ENCODE measurements at places on chromosomes 13 and 19.

DNA sequence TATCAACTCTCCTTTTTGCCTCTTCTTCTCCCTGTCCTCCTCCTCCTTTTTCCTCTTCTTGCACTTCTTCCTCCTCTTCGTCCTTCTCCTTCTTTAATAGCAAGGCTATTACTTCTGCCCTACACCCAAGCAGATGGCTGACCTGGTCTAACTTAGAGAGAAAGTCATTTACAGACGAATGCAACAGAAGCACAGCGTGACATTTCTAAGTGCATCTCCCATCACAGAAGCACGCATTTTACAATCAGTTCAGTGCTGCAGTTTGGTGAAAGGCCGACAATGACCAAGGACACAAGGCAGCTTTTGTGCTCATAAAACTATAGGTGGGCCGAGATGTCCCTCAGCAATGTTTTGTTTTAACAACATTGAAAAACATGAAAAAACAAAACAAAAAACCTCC lies 231.5 kb downstream of the FGF14 start:
- DNase-seq: no peak

- no peak for DNase-seq
Measured at GRCh38 chr13:92649140-92649813, 577.3 kb upstream of the GPC6 start.

DNA sequence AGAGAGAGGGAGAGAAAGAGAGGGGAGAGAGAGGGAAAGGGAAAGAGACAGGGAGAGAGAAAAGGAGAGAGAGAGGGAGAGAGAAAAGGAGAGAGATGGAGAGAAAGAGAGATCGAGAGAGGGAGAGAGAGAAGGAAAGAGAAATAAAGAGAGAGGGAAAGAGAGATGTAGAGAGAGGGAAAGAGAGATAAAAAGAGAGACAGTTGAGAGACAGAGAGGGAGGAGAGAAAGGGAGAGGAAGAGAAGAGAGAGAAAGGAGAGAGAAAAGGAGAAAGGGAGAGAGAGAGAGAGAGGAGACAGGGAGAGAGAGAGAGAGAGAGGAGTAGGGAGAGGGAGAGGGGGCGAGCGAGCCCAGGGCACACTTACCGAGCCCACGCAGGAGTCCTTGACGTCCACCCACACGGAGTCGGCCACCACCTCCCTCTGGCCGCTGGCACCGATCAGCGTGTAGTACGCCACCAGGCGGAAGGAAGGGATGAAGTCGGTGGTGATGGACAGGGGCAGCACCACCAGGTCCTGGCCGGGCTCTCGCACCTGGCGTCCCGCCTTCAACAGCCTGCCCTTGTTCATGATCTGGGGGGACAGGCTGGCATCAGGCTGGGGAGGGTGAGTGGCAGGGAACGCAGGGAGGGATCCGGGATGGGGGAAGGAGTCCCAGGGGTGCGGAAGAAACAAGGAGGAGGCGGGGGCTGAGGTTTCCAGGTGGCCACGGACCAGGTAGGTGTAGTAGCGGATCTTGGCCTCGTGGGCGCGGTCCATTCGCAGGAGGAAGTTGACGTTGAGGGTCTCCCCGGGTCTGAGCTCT lies 10.0 kb downstream of the C3 start:
- no peak for DNase-seq

- no peak for DNase-seq
Measured at GRCh38 chr13:39527961-39528660, 74.9 kb downstream of the LHFPL6 start.

GRCh38 chr13:98918771-98919170 lies 59.1 kb downstream of the DOCK9 start:
- peak; percentile 44 for DNase-seq

GRCh38 chr19:41861116-41861768 lies 1.2 kb downstream of the RPS19 start:
- DNase-seq: no peak

GRCh38 chr13:113646376-113646775 lies 11.6 kb downstream of the ATP4B start:
- no peak for DNase-seq

DNA sequence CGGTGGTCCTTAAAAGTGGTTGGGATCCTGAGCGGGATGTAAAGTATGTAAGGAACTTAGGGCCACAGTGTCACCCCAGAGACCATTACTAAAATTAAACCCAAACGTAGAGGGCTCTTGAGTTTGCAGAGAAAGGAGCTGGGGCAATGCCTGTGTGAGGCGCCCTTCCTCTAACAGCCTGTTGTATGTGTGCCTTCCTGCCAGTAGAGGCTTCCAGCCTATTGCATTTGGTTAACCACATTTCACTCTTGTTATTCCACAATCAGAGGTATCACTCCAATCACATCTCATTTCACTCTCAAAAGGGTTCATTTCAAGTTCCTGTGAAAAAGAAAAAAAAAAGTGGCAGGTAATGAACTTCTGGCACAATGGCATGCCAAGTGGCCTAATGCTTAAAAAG lies 29.4 kb downstream of the DIAPH3 start:
- peak; percentile 79 for DNase-seq

DNA sequence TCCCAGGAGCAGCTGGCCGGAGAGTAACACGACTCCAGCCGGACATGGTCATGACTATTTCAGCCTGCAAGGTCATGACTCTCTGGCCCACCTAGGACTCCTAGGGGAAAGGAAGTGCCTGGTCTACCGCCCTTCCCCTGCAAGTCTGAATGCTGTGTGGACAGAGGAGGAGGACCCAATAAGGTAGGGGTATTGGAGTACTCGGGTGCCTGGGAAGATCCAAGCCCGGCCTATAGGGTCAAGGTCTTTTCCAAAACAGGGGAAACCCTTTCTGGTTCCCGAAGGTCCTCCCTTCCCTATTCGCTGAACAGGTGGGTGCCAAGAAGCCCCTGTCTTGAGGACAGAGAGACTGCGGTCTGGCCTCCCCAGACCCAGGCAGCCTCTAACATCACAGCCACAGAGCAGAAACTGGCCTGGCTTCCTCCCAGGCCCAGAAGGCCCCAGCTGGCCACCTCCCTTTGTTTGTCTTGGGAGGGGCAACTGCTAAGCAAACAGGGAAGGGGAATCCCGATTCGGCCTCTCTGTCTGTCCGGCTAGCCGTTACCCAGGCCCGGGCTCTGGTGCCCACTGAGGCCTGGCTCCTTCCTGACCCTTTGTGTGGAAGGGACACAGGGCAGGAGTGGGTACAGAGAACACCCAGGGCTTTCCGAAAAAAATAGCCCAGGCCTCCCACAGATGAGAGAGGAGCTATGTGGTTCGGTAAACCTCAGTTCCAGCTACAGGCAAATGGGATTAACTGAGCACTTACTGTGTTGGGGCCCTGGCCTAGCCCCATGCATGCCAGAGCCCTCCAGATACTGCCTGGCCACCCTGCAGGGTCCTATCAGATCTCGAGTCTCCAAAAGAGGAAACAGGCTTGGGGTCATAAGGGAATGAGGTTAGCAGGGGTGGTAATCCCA lies 5.2 kb upstream of the GRAMD1A start:
- no peak for DNase-seq

DNA sequence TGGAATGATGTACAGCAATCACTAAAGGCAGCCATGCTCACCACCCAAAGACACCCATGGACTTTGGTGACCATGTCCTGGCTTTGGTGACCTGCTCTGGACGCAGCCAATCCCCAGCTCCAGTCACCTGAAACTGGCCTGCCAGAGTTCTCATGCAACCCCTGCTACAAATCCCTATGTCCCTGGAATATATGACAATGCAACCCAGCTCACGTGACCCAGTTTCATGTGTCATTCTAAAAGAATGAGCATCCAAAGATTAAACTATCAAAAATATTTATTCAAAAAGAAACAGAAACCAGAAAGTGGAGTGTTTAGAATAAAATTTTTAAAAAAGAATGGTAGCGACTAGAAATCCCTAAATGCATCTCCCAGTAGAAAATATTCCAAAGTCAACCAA lies 203.3 kb upstream of the IRS2 start:
- no peak for DNase-seq

DNA sequence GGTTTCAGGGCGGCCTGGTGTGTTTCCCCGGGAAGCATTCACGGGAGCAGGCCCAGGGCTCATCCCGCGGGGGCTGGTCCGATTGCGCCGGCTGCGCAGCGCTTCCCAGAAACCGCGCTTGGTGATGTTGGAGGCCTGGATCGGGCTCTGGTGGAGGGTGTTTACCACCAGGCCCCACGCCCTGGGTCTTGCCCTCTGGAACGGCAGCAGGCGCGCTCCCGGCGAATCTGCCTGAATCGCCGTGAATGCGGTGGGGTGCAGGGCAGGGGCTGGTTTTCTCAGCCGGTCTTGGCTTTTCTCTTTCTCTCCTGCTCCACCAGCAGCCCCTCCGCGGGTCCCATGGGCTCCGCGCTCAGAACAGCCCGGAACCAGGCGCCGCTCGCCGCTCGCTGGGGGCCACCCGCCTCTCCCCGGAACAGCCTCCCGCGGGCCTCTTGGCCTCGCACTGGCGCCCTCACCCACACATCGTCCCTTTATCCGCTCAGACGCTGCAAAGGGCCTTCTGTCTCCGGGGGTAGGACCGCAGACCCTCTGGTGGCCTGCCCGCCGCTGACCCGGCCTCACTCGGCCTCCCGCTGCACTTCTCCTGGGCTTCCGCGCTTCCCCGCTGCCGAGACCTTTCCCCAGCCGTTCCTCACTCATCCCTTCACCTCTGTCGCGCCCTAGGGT lies 69.4 kb upstream of the GJB6 start:
- no peak for DNase-seq

GRCh38 chr13:99717959-99718674 lies 216.8 kb downstream of the TM9SF2 start:
- DNase-seq: no peak

- no peak for DNase-seq
Measured at GRCh38 chr13:60273971-60274527, 110.3 kb upstream of the DIAPH3 start.

GRCh38 chr19:57558525-57558924 lies 1.1 kb downstream of the ZNF550 start:
- peak; percentile 6 for DNase-seq

- DNase-seq: no peak
Measured at GRCh38 chr13:32447894-32448623, 20.1 kb upstream of the N4BP2L1 start.

DNA sequence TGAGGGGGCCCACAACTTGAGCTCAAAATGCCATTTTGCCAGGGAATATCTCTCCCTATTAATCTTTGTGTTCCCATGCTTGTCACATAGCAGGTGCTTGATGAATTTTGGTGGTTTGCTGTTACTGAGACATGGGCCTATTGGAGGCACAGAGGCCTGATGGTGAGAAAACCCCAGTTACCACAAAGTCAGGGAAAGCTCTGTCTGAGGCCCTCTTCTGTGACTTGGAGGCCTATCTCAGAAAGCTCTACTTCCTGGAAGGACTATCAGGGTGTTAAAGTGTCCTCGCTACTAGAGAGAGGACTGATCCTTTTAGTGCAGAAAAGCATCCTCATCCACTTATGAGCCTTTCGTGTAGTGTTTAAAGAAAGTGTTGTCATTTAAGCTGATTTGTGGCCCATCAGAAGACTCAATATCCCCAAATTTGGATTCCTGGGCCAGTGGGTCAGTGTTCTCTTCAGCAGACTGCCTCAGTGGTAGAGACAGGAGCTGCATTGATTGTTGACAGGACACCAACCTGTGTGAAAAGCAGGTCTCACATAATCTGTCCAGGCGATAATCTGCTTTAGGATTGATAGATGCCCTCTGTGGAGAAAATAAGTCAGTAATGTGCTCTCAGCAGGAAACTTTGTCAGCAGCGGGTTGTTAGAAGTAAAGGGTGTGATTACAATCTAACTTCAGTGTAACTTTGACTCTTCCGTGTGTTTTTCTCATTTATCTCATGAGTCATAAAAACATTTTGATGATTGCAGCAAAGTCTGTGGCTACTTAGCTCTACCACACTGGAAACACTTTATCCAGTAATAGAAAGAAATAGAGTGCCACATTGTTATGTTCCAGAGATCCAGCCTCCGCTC lies 121.0 kb downstream of the AKAP11 start:
- peak; percentile 94 for DNase-seq

DNA sequence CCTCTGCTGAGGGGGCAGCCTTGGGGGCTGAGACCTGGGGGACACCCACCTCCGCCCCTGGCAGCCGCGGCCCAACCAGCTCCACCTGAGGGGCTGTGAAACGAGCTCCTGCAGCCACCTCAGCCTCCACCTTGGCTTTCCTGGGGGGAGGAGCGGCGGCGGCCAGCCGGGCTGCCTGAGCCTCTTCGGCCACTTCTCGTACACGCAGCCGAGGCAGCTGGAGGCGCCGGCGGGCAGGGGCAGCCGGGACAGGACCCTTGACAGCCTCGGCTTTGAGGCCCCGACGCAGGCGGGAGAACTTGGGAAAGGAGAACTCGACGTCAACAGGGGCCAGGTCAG lies 7.6 kb upstream of the HIPK4 start:
- DNase-seq: no peak

GRCh38 chr19:29432677-29433076 lies 93.1 kb upstream of the VSTM2B start:
- no peak for DNase-seq

- DNase-seq: no peak
Measured at GRCh38 chr13:53941588-53942190, 913.1 kb downstream of the OLFM4 start.

- DNase-seq: no peak
Measured at GRCh38 chr19:14577885-14578427, 4.9 kb upstream of the CLEC17A start.

- DNase-seq: no peak
Measured at GRCh38 chr13:42855410-42855809, 74.0 kb downstream of the FAM216B start.

DNA sequence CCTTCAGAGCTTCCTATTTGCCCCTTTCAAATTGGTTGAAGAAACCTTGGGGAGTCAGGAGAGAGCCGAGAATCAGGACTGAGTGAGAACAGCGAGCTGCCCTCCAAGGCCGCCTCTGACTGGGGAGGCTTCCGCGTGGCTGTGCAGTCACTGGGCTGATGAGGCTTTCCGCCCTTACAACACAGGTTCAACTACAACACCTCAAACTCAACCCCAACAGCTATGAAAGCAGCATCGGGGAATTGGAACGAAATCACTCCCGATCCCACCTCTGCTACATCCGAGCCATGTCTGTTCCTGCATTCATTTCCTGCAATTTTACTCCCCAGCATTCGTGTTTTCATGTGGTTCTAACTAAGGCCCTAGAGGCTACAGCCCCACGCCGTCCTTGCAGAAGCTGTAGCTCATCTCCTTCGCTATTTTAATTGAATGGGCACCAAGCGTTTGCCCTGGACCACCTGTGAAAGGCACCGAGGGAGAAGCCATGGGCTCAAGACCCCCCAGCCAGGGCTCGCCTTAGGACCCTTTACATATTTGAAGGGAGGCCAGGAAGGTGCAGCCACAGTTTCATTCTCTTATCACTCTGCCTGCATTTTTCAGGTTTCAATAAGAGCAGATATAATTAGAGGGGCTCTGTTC lies 12.3 kb upstream of the RASA3 start:
- DNase-seq: no peak

GRCh38 chr19:10000171-10000826 lies 10.0 kb downstream of the COL5A3 start:
- peak; percentile 35 for DNase-seq

- no peak for DNase-seq
Measured at GRCh38 chr13:34708566-34709313, 233.3 kb upstream of the NBEA start.

DNA sequence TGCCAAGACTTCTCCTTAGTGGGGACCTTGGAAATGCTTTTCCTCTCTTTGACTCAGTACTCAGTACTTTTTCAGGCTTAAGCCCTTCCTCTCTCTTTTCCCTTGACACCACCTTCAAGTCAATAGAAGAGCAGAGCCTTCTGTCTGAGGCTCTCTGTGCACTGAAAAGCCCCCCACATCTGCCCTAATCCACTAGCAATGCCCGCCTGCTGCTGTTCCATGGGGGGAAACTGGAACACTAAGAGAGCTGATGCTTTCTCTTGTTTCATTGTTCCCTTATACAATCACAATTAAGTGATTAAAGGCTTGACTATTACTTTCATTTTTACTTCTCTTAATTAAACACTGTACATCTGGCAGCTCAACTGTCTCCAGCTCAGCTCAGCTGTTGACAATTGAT lies 254.5 kb downstream of the SLITRK6 start:
- no peak for DNase-seq

All from Jurkat, Clone E6-1 (cell line).